RWPE2 (cell line): ENCODE measurements at places on chromosomes 2 and 18.

DNA sequence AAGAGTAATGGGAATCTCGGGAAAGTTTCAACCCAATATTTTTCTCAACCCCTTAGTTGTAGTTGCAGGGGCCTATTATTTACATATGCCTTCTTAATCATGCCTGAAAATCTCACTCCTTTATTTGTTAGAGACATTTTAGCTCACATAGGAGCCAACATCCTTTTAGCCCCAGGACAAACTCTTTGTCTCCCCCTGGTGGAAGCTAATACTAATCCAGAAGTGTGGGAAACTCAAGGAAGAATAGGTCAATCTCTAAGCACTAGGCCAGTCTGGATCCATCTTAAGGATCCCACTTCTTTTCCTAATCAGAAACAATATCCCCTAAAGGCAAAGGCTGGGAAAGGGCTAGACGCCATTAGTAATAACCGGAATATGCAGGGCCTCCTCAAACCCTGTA, 550.9 kb upstream of the PKDCC start:
- no peak for DNase-seq

- DNase-seq = no peak
These were observed 35.6 kb upstream of the UBE2F start for GRCh38 chr2:237931205-237931721.

- DNase-seq = no peak
These were observed 111.3 kb downstream of the ESCO1 start for GRCh38 chr18:21489119-21489750.

GRCh38 chr2:98172951-98173350, 86.0 kb downstream of the VWA3B start:
- DNase-seq = no peak

DNA sequence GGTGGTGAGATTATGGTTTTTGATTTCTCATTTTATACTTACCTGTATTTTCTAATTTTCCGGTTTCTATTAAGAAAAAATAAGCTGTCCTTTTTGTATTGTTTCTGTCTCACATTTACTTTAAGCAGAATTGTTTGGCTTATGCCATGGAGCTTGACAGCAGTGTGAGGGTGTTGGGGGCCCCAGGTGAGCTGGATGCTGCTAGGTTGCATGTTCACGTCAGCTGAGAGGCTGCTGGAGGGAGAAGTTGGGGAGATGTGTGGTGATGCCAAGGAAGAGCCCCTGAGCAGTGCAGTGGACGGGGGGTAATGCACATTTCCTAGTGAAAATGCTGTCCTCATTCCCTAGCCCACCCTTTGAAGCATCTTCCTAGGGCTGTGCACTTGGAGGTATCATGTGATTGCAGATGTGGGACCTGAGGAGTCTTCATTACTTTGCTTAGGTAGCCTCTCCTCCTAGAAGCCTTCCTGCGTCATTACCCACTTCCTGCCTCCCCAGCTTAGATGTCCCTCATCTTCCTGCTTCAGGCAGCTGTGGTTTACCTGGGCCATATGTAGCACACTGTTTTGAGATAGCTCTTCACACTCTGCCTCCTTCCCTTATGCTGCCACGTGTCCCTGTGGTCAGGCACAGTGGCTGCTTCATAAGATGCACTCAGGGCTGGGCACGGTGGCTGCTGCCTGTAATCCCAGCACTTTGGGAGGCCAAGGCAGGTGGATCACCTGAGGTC, 16.2 kb downstream of the ATG16L1 start:
- DNase-seq = no peak

- DNase-seq = no peak
These were observed 158.8 kb upstream of the SLC39A10 start for GRCh38 chr2:195498176-195498575.

DNA sequence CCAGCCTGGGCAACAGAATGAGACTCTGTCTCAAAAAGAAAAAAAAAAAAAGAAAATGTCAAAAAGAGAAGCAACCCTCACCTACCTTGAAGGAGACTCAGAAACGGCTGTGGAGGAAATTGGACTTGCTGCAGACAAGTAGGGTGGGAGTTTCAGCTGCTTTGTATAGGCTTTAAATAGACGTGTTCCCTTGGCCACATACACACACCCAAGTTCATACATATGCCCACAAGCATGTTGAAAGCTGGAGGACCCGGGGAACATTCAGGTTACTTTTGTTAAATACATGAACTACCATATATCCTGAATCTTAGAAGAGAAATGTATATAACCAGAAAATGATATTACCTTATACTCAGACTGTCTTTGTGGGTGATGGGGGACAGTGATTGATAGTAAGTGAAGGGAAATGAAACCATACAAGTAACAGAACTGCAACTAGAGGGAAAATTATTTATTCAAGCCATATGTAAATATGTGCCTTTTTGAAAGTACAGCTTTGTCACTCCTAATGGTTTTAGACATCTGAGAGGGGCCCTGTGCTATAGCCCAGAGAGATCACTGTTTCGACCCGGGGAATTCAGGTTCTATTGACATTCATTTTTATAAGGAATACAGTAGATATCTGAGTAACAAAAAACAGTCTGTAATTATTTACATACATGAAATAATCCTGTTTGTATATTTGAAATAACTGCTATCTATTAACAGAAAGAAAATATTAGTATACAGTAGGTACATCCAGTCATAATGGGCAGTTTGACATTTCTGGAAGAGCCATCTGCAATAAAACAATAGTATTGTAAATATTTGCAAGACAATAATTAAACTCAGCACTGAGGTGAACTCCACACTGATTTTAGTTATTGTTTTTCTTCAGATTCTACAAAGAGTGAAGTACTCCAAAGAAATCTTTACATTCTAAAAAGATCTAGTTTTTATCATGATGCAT, 48.0 kb upstream of the TGIF1 start:
- DNase-seq = no peak

DNA sequence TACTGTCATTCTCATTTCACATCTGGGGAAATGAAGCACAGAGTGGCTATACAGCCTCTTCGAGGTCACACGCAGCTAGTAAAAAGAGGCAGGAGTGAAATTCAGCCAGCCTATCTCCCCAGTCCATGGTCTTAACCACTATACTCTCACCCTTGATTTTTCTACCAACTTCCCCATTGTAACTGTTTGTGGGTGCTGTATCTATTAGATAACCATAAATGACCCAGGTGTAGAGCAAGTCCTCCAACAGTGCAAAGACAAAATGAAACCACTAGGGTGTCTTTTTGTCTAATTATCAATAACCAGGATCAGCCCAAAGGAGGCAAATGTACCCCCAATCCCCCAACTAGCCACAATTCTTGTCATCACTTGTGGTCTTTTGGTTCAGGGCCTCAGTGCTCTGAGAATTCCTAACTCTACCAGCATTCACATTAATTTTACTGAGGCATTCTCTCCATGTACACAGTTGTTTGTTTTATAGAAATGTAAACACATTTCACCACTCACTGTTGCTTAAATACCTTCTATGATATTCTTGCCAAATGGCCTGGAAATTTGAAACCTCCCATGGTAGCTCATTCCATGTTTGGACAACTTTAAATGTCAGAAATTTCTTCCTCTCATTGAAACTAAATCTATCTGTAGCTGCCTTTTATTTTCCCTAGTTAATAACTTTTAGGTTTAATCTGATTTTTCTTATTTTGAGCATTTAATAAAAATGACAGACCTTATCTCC, 58.7 kb downstream of the SLC40A1 start:
- no peak for DNase-seq

GRCh38 chr2:37181726-37182684, 6.5 kb downstream of the SULT6B1 start:
- DNase-seq = no peak

DNA sequence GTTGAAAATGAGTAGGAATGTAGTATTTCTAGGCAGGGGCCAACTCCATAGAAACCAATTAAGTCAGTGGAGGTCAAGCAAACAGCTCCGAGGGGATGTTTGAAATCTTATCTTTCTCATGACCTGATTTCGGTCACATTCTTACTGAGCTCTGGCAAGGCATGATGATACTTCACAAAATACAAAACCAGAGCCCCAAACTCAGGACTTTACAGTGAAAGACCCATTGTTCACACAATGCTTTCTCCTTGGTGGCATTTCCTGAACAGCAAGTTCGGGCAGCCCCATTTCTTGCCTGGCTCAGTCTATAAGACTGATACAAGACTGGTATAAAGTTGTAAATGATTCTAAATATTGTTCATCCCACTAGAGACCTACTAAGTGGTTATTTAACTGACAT, 53.3 kb downstream of the LAMA1 start:
- DNase-seq = no peak

GRCh38 chr2:148252646-148253045, 231.8 kb downstream of the MBD5 start:
- DNase-seq = no peak

DNA sequence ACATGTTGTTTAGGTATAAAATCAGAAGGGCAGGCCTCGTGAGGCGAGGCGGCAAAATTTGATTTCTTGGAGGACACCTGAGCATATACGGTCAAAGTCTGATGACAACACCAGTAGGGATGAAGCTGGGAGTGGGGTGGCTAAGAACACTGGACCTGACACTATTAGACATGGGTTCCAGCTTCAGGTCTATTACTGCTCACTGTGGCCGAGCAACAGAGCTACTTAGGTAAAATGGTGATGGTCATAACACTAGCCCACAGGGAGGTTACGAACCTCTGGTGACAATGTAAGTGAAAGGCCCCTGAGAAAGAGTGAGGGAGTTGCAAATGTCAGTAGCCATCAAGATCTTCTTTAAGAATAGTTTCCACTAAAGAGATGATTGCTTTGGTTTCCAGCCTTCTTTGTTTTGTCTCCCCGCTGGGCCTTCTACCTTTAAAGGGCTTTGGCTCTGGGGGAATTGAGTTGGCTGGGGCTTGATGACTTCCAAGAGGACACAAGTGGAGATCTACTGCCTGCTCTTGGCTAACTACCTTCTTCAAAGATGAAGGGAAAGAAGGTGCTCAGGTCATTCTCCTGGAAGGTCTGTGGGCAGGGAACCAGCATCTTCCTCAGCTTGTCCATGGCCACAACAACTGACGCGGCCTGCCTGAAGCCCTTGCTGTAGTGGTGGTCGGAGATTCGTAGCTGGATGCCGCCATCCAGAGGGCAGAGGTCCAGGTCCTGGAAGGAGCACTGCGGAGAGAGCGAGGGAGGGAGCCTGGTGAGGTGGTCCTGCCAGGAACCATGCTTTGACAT, 3.5 kb downstream of the IL1B start:
- no peak for DNase-seq

- no peak for DNase-seq
These were observed 96.1 kb downstream of the NRP2 start for GRCh38 chr2:205778356-205778755.
